ENCODE measurements at places on chromosomes 13 and 19.

DNA sequence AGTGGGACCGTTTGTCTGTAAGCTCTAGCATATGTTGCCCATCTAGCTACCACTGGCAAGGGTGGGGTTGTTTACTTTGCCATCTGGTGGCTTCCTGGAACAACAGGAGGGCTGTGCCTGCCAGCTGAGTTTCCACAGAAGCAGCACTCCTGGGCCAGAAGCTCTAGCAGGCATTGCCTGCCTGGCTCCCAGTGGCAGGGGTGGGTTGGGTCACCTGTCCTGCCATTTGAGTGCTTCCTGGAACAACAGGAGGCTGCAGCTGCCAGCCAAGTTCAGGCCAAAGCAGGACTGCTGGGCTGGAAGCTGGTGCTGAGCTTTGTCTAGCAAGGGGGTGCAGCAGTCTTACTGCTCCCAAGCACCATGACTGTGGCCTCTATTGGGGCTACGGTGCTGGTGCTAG is 239.7 kb downstream of the MTUS2 start:
- DNase-seq, result no peak

DNA sequence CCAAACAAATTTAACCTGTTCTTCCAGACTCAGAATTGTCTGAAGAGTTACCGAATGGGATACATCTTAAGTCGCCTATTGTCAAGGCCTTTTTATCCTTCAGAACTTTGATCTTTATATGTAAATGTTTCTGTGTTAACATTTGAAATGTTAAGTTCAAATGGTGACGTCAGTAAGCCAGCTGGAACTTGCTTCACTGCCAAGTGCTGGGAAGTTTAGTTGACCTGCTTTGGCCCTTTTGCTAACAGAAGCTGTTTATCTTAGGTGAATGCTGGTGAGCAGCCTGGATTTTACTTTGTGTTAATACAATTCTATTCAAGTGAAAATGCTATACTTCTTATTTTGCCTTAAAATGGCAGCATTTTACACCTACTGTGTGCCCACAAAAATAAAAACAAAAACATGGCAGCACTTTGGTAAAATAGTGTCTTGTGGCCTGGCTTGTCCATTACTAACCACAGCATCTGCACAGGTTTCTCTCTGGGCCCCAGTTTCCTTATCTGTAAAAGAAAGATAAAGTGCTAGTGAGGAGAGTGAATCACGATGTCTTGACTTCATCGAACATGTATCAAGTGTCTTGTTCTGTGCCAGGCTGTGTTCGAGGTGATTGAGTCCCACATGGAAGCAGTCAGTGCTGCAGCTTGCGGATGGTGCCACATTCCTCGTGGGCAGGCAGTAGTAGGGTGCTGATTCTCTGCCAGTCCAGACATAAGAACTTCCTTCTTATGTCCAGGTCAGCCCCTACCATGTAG is 2.2 kb downstream of the NAXD start:
- DNase-seq, result no peak

GRCh38 chr13:71217827-71218226 is 649.2 kb downstream of the DACH1 start:
- DNase-seq, result no peak

DNA sequence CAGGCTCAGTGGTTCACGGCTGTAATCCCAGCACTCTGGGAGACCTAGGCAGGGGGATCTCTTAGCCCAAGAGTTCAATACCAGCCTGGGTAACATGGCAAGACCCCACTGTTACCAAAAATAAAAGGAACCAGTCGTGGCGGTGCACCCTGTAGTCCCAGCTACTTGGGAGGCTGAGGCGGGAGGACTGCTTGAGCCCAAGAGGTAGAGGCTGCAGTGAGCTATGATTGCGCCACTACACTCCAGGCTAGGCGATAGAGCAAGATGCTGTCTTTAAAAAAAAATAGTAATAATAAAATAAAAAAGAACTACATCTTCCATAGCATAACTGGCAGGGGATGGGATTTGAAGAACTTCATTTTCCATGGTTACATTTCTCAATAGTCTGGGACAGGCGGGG is 3.0 kb downstream of the LYPD3 start:
- DNase-seq, result no peak

DNA sequence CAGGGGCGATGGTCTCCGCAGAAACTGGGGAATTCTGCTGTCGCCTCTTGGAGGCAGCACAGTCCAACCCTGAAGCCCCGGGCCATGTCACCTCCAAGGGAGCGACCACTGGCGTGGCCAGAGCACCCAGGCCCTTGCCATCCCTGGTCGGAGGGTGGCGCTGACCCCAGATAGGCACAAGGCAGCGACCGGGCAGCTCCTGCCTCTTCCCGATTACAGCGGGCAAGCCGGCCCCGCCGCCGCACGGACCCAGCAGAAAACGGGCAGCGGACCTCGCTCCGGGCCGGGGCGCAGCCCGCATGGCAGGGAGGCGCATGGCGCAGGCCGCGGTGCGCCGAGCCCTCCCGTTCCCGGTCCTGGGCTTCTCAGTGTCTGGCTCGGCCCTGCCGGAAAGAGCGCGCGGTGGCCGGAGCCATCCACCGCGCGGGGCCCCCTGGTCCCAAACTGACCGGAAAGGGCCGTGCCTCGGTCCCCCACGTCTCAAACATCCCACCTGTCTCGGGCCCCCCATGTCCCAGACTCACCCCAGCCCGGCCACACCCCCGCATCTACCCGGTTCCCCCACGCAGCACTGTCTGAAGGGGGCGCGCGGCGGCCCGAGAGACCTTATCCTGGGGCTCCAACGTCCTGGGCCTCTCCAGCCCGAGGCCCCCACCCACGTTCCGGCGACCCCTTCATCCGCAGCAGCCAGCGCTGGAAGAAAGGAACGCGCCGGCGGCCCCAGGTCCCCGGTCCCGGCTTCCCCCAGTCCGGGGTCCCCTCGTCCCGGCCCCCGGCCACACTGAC is 727 bp downstream of the CERS1 start:
- no peak for DNase-seq

DNA sequence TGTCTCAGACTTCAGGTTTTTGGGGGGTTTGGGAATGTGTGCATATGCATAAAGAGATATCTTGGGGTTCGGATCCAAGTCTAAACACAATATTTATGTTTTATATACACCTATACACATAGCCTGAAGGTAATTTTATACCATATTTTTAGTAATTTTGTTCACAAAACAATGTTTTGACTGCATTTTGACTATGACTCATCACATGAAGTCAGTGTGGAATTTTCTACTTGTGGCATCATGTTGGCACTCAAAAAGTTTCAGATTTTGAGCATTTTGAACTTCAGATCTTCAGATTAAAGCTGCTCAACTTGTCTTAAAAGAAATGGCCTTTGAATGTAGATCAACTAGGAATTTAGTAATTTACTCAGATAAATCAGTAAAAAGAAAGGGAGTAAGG is 712.9 kb upstream of the GPC6 start:
- no peak for DNase-seq

- DNase-seq, result no peak
Measured at GRCh38 chr13:90237852-90238251, 1109.6 kb upstream of the MIR17HG start.

DNA sequence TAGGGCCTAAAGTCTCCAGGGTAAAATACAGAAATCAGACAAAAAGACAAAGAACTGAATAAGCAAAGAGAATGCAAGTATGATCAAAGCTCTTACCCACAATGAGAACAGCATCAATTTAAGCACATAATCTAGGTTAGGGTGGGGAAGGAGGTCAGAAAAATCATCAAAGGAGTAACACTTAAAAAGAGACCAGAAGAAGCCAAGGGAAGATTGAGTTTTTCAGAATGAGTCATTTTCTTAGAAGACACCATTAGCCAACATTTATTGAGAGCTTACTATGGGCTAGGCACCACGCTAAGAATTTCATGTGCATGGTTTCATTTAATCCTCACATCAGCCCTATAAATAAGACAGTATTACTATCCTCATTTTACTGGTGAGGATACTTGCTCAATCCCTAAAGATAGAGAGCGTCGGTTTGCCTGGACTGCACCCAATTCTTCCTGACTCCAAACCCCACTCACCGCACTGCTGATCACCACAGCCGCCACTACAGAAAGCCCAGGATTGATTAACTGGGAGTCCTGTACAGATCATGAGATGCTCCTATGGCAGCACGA is 1.7 kb upstream of the SHISA2 start:
- no peak for DNase-seq

- DNase-seq, result no peak
Measured at GRCh38 chr13:98004107-98004506, 50.6 kb downstream of the IPO5 start.

DNA sequence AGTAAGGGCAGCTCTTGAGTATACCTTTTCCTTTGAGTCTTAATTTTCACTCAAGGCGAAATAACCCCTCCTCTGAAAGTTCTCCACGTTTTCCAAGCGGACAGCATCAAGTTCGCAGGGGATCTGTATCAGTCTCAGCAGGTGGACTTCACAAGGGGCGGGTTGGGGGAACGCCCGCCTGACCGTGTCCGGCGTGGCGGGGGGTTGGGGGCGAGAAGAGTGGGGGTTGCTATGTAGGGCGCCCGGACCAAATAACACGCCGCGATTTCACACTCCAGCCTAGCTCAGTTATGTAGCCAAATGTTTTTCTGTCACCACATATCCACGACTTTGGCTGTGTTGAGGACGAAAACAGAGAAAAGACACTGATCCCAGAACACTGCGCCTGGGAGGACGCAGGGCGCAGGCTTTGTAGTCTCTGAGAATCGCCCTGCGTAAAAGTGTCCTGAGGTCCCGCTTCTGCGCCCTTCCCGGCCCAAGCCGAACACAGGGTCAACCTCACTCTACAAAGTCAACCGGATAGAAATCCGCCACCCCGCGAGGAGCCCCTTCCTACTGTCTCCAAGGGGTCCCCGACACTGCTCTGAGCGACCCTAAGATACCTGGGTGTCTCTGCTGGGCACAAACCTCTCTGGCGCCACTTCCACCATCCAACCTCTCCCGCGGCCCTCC is 524 bp downstream of the RUBCNL start:
- DNase-seq, result no peak

DNA sequence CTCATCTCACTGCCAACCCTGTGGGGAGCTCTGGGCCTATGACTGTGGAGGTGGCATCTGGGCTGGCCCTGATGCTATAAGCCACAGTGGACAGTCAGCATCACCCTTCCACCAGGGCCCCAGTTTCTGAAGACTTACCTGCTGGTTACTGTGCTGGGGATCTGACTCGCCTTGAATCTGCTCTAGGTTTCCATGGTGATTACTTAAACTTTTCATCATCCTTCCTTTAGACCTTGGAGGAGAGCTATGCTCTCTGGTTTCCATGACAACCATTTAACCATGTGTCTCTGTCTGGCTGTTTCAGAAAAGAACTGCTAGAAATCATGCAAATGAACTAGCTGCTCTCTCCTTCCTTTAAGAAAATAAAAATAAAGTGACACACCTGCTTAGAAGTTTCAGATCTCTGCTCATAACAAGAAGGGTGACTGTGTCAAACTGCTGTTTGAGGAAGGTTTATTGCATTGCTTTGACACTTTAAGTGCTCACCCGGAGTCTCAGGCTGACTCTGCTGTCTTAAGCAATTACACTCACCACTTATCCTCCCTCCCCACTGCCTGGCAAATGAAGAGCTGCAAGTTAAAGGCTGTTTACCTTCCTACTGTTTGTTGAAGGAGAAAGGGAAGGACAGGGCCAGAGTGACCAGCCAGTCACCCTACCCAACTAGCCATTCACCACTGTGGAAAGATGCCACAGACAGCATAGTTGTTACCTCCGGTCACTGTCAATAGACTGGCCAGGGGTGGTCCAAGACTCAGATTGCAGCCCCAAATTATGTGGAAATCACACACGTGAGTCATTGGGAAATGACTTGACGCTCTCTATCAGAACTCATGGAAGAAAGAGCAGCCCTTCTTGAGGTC is 87.6 kb downstream of the HSPH1 start:
- DNase-seq, result peak; percentile 10

- no peak for DNase-seq
Measured at GRCh38 chr13:31172535-31172934, 10.8 kb upstream of the HSPH1 start.

DNA sequence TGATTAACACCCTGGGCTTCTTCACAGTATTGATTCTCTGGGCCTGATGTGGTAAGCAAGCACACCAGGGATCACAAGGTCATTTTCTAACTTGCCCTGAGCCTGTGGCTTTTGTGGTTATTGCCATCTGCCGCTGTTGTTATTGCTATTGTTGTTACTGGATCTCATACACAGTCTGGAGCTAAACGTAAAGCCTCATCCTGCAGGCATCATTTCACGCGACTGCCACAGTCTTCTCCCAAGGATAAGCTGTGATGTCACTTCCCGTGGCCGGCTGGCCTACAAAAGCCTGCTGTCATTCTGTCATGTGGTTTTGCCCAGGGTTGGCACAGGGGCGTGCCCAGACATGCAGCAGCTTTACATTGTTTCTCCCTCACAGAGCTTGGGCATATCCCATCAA is 154.0 kb upstream of the GPR12 start:
- DNase-seq, result no peak

DNA sequence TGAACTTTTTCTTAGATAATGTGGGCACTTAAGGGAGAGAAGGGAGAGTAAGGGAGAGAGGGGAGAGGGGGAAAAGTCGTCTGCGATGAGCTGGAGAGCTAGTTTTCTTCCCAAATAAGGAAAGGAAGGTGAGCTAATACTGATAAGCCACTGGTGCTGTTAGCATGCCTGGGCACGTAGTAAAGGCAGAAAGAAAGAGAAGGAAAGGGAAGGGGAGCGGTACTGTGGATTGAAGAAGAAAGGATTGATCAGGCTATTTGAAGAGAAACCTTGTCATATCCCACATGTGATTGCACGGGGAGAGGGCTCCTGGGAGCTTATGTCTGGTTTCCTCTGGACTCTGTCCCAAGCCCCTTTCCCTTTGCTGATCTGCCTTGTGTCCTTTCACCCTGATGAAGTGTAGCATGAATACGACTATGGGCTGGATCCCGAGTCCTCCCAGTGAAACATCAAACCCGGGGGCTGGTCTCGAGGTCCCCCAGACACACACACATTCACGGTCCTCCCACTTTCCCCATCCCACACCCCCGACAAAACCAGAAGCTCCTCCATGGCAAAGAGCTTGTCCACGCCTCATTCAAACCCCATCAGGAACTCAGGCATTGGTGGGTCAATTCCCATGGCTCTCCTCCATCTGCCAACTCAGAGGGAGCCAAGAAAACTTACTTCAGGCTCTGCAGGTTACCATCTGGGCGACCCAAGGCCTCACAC is 30.6 kb downstream of the NLRP13 start:
- DNase-seq, result no peak

Measured in activated CD4-positive, alpha-beta T cell treated with anti-CD3 and anti-CD28 coated beads, Interleukin-2, amount 50 U/mL, for 24 hours (primary cell).